ENCODE measurements at places on chromosomes 2 and 18. TPM values are rescaled to one million over a fixed set of nuclear protein-coding genes. Genes with fewer than 3 reads are reported as not detected.

DNA sequence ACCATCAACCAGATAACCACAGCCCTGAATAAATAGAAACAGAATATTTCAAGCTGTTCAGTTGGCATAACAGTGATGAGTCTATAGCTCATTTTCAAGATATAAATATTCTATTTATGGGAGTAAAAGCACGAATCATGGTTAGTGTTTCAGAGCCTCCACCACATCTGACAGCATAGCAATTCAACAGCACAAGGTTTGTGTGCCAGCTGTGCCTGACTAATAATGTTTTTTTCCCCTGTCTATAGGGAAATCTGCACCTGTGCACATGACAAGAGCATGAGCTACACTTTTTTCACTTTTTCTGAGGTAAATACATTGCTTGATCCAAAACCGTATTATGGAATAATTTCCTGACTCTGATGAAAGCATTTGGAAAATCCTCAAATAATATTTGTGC is 251.3 kb downstream of the RPIA start:
- no peak for DNase-seq

DNA sequence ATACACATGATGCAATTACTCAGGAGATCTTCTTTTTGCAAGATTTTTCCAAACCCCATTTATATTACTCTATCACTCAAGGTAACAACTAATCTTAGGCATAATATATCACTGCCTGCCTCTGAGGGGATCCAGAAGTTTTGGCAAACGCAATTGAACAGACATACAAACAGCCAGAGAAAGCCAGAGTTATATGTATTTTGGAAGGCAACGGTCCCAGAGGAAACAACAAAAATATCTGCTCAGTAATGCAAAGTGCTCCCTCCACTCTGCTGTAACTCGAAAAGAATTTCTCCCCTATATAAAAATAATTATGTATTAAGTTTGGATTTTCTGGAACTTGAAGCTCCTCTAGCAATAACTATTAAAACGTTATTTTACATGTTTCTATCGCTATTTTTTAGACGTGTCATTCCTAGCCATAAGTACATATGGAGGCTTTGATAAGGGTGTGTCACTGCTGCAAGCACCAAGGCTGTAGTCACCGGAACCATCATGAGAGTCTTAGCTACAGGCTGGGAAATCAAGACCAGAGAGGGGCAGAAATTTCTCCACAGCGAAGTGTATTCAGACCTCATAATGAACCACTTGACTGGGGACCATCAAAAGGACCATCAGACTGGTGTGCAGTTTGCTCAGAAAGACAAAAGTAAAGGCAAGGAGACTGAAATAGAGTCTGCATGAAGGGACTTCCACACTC is 3.7 kb upstream of the GKN1 start:
- no peak for DNase-seq

- no peak for DNase-seq
Observed at GRCh38 chr18:70072678-70073077, 125.0 kb upstream of the CD226 start.

QPCT gene
- total RNA-seq, result 1.8 TPM

GRCh38 chr2:26715528-26716270 is 23.2 kb downstream of the KCNK3 start:
- no peak for DNase-seq

DNA sequence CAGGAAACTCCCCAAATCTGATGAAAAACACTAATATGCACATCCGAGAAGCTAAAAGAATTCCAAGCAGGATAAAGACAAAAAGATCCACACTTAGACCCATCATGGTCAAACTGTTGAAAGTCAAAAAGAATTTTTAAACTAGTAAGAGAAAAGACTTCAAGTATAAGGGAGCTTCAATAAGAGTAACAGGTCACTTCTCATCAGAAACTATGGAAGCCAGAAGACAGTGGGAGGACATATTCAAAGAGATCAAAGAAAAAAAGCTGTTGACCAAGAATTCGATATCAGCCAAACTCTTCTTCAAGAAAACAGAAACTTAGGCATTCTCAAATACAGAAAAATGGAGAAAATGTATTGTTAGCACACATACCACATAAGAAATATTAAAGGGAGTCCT is 50.4 kb downstream of the ZC3H8 start:
- no peak for DNase-seq

LYPD6 gene
- total RNA-seq, result 1.8 TPM

DNA sequence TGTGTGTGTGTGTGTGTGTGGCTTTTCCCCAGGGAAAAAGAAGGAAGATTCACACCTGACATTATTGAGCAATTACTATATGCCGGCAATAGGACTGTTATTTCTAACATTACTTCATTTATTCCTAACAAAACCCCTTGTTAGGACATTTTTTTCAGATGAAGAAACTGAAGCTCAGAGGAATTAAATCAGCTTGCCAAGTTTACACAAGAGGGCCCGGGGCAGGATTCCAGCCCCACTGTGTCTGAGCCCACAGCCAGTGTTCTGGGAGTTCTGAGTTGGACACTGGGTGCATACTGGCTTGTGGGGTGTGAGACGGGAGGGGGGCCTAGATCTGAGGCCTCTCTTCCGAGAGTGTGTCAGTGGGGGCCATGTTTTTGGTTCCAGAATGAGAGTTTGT is 9.9 kb downstream of the TOGARAM2 start:
- DNase-seq, result no peak

DNA sequence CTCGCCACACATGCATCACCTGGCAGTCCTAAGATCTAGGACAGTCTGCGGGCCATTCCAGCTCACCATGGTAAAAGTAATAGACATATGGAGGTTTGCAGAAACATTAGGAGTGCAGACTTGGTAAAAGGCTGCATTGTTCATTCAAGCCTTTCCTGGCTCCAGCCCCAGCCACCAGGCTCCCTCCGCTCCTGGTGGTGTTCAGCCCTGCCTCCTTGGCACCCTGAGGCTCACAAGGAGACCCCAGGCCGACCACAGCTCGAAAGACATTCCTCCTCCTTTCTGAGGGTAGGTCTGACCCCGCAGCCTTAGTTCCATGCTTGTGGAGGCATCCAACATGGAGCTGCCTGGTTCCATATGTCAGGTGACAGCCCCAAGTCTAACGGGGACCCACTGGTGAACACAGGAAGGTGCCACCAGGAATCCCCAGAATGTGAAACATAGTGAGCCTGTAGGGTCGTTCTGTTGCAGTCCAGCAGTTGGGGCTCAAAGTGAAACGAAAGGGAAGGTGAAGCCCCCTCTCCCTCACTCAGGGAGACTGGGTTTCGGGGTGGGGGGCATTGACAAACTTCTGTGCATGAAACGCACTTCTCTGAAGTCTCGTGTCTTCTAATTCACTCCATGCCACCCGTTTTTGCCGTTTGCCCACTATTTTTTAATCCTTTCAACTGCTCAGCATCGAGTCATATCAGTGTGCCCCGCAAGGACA is 5.0 kb upstream of the SP100 start:
- DNase-seq, result no peak

All from ascending aorta (tissue), 2 donors.